ENCODE measurements at places on chromosomes 1 and 21.

DNA sequence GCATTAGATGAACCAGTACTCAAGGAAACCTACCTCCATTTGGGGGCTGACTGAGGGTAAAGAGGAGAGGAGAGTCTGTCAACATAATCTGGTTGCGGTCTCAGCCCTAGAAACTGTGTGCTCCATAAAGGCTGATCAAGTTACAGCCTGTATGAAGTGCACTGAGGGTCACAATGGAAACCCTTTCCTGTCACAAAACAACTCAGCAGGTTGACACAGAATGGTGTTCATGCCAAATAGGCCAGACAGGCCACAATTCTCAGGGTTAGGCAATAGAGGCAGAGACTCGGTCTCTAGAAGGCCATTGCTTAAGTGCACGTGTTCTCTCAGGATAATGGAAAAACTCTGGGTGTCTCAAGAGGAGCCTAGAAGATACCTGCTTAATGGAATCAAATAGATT is 4.1 kb upstream of the ANKRD35 start:
- no peak for DNase-seq

DNA sequence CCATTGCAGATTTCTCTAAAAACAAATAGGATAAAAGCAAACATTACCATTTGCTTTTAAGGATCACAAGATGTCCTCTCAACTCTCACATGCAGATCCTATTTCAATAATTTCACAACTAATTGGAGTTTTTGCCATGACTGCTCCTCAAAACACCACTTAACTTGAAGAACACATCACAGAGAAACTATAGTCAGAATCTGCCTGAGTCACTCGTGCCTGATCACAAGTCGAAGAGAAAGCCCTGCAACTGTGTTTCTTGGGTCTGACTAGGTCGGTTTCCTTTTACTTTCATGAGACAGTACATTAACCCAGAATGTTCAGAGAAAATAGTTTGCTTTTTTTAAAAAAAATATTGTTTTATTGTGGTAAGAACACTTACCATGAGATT is 46.3 kb upstream of the SMYD2 start:
- no peak for DNase-seq

GRCh38 chr1:226979115-226979516 is 39.0 kb downstream of the COQ8A start:
- no peak for DNase-seq

- DNase-seq = no peak
Measured at GRCh38 chr21:41251961-41252642, 64.5 kb upstream of the FAM3B start.

GRCh38 chr1:58857680-58858673 is 74.1 kb upstream of the JUN start:
- peak; percentile 55 for DNase-seq
